Gastrocnemius medialis (tissue), 4 donors: ENCODE measurements at places on chromosomes 2 and 18. TPM values are rescaled to one million over a fixed set of nuclear protein-coding genes. Genes with fewer than 3 reads are reported as not detected.
A peak's percentile ranks its signal among the peaks of the same experiment; 100 is the strongest.

GRCh38 chr2:23543728-23544127, 158.7 kb downstream of the KLHL29 start:
- no peaks in the 10 kb centered on the region for H3K27me3 ChIP-seq
- H3K4me3 ChIP-seq: no peak overlapping the region
- H3K36me3 ChIP-seq: no peaks in the 10 kb centered on the region

DNA sequence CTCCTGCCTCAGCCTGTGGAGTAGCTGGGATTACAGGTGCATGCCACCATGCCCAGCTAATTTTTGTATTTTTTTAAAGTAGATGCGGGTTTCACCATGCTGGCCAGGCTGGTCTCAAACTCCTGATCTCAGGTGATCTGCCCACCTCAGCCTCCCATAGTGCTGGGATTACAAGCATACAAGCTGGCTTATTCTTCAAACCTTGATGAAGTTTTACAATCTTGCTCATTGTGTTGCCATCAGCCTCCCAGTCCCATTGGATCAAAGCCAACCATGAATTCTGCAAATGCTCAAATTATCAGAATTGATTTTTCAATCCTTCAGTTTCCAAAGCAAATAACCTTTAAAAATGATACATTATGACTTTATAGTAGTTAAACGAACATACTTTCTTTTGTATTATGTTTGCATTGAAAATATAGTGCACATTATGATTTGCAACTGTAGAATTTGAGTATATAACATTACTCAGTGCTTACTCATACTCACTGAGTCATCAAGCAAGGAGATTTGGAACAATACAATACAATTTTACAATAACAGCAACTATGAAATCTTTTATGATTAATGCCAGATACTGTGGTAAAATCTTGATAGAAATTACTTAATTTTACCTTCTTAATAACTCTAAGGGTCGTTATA, 1491.9 kb upstream of the CELF4 start:
- H3K4me3 ChIP-seq: no peak overlapping the region
- no peaks in the 10 kb centered on the region for H3K36me3 ChIP-seq
- no peaks in the 10 kb centered on the region for H3K4me1 ChIP-seq
- H3K27ac ChIP-seq: no peak overlapping the region
- no peaks in the 10 kb centered on the region for H3K27me3 ChIP-seq

DNA sequence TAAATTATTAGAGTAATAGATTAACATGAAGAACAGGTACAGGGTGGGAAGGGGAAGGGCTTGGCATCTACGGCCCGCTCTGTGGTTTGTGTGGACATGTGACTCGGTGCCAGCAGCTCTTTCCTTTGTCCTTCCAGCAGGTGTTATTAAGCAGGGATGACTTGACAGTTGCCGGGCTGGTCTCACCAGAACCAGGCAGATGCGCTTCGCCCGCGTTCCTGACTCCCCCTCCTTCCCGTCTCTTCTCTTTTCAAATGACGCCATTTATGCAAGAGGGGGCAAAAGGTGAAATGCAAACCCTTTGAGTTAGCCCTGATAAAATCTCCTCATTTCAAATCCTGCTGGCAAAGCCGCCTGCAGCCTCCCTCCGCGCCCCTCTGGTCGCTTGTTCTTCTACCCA, 38.9 kb upstream of the MGAT4A start:
- no peak overlapping the region for H3K27ac ChIP-seq
- H3K4me1 ChIP-seq: no peaks in the 10 kb centered on the region
- no peak overlapping the region for H3K4me3 ChIP-seq
- H3K36me3 ChIP-seq: no peaks in the 10 kb centered on the region
- no peak for DNase-seq

GRCh38 chr2:196088203-196088602, 19.6 kb upstream of the DNAH7 start:
- H3K27ac ChIP-seq: no peak overlapping the region
- no peak for DNase-seq
- no peaks in the 10 kb centered on the region for H3K4me1 ChIP-seq
- no peaks in the 10 kb centered on the region for H3K27me3 ChIP-seq
- no peaks in the 10 kb centered on the region for H3K36me3 ChIP-seq

DNA sequence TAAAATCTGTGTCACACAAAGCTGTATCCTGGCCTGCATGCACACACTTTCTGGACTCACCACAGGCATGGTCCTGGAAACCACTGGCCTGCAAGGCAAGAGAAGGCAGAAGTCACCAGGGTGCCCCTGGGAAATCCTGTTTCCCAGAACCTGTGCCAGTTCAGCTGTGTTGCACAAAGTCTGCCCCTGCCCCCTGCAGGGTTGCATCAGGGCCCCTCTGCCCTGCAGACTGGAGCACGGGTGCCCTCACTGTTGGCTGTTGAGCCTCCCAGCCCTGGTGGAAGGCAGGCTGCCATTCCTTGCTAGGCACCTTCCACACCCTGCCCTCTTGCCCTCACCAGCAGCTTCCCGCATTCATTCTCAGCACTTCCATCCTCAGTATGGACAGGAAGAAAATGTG, 18.0 kb upstream of the TUBB6 start:
- no peak for DNase-seq
- peaks cover 5% of the 10 kb centered on the region for H3K27me3 ChIP-seq
- H3K4me3 ChIP-seq: no peak overlapping the region
- H3K27ac ChIP-seq: no peak overlapping the region
- H3K4me1 ChIP-seq: peaks cover 10% of the 10 kb centered on the region

DNA sequence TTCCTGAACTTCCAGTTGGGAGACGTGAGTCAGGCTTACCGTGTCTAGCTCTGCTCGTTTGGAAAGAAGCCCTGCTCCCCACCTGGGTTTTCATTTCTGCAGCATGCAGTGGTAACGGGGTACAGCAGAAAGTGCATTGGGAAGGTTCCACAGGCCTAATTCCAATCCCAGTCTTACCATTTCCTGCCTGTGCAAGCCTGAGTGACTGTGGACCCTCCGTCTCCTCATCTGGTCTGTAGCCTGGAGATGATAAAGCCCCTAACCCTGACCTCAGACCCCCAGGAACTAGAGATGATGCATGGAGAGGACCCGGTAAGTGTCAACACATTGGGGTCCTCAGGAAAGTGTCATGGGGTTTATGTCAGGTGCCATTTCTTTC, 5.8 kb upstream of the PSD4 start:
- H3K27ac ChIP-seq: no peak overlapping the region
- no peak overlapping the region for H3K4me3 ChIP-seq
- H3K4me1 ChIP-seq: no peaks in the 10 kb centered on the region
- no peaks in the 10 kb centered on the region for H3K27me3 ChIP-seq
- no peaks in the 10 kb centered on the region for H3K36me3 ChIP-seq
- DNase-seq: no peak

DNA sequence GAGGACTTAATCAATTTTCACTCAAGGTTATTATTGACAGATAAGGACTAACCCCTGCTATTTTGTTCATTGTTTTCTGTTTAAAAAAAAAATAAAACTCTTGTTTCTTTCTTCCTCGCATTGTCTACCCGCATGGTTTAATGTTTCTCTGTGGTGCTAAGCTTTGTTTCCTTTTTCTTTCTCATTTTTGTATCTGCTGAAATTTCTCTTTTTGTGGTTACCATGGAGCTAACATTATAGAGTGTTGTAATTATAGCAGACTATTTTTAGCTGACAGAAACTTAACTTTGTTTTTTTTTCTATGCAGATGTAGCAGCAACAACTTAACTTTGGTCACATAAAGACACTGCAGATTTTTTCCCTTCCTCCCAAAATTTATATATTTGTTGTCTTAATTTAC, 43.1 kb upstream of the CHN1 start:
- no peak overlapping the region for H3K27ac ChIP-seq
- DNase-seq: no peak
- H3K4me1 ChIP-seq: no peaks in the 10 kb centered on the region

DNA sequence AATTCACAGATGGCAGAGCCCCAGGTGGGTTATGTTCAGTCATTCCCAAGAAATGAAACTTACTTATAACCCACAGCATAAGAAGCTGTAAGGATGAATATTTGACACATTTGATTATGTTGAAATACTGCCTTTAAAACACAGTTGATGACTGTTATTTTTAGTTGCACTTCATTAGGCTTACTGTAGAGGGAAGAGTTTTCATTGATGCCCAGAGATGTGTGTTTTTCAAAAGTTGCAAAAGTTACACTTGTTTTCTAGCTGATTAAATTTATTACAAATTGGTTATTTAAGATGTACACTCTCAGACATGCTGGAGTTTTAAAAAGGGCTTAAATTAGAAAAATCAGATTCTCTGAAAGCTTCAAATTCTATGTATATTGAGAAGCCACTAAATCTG, 506.1 kb downstream of the PARD3B start:
- H3K4me1 ChIP-seq: peaks cover 5% of the 10 kb centered on the region
- H3K4me3 ChIP-seq: no peak overlapping the region
- no peak overlapping the region for H3K27ac ChIP-seq
- no peak for DNase-seq
- no peaks in the 10 kb centered on the region for H3K36me3 ChIP-seq

- DNase-seq: no peak
- no peak overlapping the region for H3K4me3 ChIP-seq
- H3K27me3 ChIP-seq: peaks cover 4% of the 10 kb centered on the region
These were observed 43.2 kb downstream of the TMEM18 start for GRCh38 chr2:634041-634440.

DNA sequence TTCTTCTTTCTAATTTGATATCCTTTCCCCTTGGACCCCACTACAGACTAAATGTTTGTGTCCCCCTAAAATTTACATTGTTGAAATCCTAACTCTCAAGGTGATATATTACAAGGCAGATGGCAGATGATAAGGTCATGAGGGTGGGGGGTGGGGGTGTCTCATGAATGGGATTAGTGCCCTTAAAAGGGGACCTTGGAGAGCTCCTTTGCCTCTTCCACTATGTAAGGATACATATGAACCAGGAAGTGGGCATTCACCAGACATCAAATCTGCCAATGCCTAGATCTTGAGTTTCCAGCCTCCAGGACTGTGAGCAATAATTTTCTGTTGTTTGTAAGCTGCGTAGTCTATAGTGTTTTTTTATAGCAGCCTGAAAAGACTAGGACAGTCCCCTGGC, 89.1 kb downstream of the PLA2R1 start:
- H3K4me1 ChIP-seq: no peaks in the 10 kb centered on the region
- no peak overlapping the region for H3K27ac ChIP-seq
- DNase-seq: no peak
- H3K27me3 ChIP-seq: no peaks in the 10 kb centered on the region
- no peak overlapping the region for H3K4me3 ChIP-seq

DNA sequence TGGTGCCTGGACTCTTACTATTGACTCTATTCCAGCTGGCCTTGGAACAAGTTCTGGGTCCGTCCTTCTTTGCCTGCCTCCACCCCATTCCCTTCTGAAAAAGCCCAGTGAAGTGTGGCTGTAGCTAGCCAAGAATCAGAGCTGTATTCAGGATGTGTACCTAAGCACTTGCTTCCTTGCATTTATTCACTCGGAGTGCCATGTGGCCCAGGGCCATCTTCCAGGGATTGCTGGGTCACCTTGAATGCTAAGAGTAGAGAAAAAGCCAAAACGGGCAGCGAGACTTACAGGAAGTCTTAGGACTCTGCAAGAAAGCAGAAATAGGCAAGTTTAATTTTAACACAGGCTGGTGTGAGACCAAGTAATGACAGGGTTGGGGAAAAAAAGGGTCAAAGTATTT, 4.1 kb downstream of the ITGA6 start:
- no peak overlapping the region for H3K4me3 ChIP-seq
- no peak for DNase-seq
- no peaks in the 10 kb centered on the region for H3K36me3 ChIP-seq
- peaks cover 28% of the 10 kb centered on the region for H3K4me1 ChIP-seq

GRCh38 chr18:35949903-35950627, 22.4 kb upstream of the RMP24 start:
- H3K4me3 ChIP-seq: peak overlapping the region; percentile 65
- H3K4me1 ChIP-seq: peaks cover 5% of the 10 kb centered on the region
- H3K36me3 ChIP-seq: no peaks in the 10 kb centered on the region
- DNase-seq: no peak
- H3K27ac ChIP-seq: no peak overlapping the region

GRCh38 chr2:70828115-70828514, 7.5 kb downstream of the CD207 start:
- no peaks in the 10 kb centered on the region for H3K4me1 ChIP-seq
- H3K27me3 ChIP-seq: no peaks in the 10 kb centered on the region
- no peak for DNase-seq

DNA sequence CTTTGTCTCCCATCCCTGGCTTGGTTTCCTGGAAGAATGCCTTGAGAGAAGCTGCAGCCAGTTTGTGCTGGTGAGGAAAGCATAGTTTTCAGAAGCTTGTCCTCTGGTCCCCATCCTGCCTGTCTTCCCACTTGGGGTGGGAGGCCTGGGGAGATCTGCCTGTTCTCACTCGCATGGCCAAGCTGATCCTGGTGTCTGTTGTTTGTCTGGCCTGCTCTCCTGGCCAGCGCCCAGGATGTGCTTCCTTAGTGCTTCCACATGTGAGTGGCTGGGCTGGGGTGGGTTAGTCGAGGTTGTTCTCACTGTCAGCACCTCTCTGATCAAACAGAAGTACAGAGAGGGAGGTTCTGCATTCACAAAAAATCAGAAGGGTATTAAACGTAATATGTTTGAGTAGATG, 49.5 kb downstream of the PTPRM start:
- DNase-seq: no peak
- H3K27me3 ChIP-seq: no peaks in the 10 kb centered on the region
- no peak overlapping the region for H3K27ac ChIP-seq

DNA sequence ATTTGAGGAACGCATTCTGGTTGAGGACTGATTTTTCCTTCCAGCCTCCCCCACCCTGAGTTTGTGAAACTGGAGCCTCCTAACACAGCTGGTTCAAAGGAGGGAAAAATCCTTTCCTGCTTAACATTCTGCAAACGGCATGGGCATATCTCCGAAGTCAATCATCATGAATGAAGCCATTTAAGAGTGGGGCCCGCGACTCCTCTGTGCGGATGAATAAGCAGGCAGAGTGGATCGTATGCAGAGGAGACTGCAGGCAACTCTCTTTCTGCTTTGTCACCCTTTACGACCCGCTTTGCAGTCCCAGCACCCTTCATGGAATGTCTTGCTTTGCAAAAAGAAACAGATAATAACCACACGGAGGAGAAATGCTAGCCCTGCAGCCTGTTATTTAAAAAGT, 305.2 kb downstream of the CLIP4 start:
- no peaks in the 10 kb centered on the region for H3K36me3 ChIP-seq
- no peaks in the 10 kb centered on the region for H3K27me3 ChIP-seq
- no peak overlapping the region for H3K27ac ChIP-seq

GRCh38 chr2:8559805-8560204, 122.1 kb upstream of the ID2 start:
- H3K27ac ChIP-seq: no peak overlapping the region
- H3K36me3 ChIP-seq: no peaks in the 10 kb centered on the region
- no peaks in the 10 kb centered on the region for H3K4me1 ChIP-seq

Gene ZNF804A
- not detected for total RNA-seq

Gene CDH19
- total RNA-seq: 1.0 TPM

Gene EMILIN1
- total RNA-seq: 18.2 TPM

Gene IL36RN
- not detected for total RNA-seq

Gene REG1B
- total RNA-seq: not detected

Gene CCDC178
- total RNA-seq: not detected

Gene FBLN7
- 0.49 TPM for total RNA-seq

Gene CCDC141
- total RNA-seq: 4.3 TPM

Gene MAP2
- total RNA-seq: 2.7 TPM

Gene GALR1
- not detected for total RNA-seq
